ENCODE measurements at places on chromosomes 6 and 20.

- DNase-seq: no peak
Observed at GRCh38 chr20:20480126-20480525, 112.2 kb downstream of the INSM1 start.

DNA sequence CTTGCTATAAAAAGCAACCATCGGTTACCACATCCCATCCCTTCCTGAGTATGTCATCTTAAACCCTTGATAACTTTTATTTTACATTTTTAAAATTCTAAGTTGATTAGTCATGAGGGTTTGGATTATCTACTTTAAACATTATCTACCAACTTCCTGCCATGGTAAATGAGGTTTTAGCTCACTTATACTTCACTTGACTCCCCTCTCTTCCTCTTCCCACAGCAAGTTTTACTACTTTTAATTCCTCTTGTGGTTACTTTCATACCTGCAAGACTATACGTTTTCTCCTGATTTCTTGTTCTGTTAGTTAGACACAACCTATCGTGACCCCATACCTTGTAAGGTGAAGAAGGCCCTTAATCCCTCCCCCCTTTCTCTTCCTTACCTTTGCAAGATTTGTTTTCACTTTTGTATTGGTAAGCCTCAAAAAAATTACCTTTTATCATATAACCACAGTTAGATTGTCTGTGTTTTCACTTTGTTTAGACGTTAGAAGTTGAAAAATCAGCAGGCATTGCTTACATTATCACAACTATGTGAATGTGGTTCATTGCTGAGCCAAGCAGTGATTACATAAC, 60.1 kb upstream of the OGFRL1 start:
- DNase-seq: no peak

DNA sequence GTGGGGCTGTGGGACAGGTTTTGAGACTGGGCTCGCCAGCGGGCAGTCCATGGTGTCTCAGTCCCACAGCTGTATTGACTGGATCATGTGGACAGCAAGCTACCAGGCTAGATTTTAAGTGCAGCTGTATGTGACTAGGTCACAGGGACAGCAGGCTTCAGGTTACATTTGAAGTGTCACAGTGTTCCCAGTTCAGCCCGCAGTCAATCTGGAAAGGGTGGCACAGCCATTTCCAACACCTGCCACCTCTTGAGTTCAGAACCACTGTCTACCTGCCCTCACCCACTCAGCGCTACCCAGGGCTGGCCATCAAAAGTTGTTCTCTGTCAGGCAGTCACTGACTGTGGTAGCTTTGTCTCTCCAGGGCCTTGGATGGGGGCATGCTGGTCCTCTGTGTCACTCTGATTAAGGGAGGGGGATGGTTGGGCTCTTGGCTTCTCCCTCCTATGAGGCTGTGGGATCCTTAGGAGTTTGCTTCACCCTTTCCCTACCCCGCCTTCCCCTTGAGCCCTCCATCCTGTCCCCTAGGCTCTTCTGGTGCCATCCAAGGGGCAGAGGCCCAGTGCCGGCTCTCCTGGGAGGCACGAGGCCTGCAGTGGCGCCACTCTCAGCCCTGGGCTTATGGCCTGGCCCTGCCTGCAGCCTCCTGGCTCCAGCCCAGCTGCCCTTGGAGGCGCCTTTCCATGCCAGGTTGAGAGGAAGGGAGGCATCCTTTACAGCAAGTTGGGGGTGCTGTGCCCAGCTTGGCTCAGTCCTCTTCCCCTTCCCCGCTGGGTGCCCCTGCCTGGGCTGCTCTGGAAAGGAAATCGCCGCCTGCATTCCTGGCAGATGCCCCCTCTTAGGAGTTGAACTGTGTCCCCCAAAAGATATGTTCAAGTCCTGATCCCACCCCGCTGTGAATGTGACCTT, 44.9 kb downstream of the PNLDC1 start:
- DNase-seq: no peak

GRCh38 chr6:78482801-78483552, 384.4 kb upstream of the IRAK1BP1 start:
- DNase-seq: no peak

GRCh38 chr6:15299430-15300131, 53.7 kb downstream of the JARID2 start:
- no peak for DNase-seq

DNA sequence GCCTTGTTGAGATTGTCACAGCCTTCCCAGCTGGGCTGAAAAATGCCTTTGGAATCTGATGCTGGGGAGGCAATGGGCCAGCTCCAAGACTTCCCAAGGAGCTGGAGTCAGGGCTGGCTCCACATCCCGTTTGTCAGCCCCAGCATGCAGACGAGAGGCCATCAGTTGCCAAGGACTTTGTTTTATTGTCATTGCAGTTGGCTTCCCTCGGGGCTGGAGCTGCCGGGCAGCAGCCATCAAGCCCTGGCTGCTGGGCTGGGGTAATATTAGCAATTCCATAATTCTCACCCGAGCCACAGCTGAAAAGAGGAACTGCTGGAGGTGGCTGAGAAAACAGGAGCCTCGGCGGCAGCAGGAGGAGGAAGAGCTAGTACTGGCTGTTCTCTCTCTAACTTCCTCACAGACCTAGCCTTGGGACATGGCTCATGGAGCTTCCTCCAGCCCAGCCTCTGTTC, 182.5 kb downstream of the CDC5L start:
- no peak for DNase-seq

DNA sequence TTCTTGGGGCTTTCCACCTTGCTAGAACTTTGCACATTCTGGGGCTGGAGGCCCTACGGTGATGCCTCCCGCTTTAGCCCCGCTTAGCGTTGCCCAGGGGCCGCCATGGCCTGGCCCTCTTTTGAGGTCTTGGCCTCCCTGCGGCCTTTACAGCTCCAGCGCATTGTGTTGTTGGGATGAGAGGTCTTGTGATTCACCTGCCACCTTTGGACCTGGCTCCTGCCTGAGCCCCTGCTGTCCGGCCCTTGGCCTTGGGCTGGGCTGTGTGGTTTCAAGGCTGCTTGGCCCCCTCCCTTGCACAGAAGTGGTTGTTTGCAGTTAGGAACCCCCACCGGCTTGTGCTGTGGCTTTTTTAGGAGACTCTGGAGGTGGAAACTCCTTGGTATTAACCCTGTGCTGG, 61.0 kb upstream of the CDH4 start:
- no peak for DNase-seq

GRCh38 chr6:109892451-109893435, 85.4 kb upstream of the GPR6 start:
- peak; percentile 71 for DNase-seq

DNA sequence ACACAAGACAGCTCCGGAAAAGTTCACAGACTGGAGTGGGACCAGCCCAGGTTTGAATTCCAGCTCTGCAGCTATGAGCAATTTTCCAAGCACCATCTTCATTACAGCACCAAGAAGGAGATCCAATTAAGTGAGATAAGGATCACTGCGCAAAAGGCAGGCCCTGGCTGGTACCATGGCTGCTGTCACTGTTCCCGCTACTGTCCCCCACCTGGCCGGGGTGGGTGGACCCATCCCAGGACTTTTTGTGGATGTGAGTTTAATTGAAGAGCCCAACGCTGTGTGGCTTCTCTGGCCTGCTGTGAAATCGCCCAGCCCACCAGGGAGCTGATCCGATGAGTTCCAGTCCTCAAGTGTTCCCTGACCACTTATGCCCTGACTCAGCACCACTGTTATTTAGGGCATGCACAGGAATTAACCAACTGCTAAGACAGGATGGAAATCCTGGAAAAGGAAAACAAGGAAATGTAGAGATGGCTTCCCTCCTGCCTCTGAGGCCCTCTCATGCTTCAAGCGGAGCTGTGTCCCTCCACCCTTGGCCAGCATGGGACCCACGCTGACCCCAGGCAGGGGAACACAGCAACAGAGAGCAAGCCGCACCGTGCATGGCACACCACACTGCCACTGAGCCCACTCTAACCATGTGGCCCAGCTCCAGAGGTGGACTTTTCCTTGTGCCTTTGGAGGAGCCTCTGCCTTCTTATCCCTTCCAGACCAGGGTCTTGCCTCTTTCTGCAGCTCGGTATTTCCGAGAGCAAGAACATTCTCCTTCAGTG, 150.0 kb upstream of the CST7 start:
- DNase-seq: no peak

DNA sequence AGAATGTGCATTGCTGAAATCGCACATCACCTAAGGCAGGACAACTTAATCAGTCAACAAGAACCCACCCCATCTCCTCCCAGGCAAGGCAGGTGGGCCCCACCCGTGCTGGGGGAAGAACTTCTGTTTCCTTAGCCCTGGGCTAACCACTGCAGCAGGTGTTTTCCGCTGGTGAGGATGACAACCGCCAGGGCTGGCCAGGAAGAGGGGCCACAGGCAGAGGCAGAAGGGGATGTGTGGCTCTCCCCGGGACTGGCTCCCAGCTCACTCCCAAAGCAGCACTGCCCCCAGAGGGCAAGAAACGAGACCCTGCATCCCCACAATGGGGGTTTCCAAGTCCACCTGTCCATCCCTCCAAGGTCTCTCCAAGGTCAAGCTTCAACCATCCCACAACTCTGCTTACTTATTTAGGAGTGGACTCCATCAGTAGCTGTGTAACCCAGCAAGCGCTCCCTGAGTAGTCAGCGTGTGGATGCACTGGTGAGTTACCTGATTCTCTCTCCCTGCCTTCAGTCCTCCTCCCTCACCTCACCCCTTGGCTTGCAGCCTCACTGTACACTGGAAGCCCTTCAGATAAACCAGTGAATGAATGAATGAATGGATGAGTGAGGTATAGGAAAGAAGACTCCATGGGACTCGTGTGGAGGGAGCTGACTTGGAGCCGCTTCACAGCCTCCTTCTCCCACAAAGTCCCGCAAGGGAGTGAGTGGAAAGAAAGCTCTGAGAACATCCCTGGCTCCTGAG, 168.2 kb upstream of the CST7 start:
- no peak for DNase-seq

DNA sequence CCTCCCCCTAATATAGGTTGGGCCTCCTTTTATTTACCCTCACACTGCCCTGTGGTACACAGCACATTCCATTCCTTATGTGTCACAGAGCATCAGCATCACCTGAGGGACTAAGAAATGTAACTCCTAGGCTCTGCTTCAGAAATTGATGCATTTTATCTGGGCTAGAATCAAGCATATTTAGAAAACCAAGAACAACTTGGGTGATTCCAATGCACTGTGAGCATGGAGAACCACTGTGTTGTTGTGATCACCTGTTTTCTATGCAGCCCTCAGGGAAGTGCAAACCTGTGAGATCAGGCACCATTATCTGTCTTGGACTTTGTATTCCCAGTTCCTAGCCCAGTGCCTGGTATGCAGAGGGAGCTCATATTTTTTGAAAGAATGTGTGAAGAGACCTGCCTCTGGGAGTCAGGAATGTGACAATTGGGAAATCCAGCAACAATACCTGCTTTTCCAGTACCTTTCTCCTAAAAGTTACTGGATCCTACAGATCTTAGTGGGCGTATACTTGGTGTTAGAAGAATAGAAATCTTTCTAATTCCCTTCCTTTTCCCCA, 7.0 kb downstream of the KAT14 start:
- no peak for DNase-seq

GRCh38 chr20:38158701-38159351, 6.2 kb downstream of the TGM2 start:
- DNase-seq: no peak

DNA sequence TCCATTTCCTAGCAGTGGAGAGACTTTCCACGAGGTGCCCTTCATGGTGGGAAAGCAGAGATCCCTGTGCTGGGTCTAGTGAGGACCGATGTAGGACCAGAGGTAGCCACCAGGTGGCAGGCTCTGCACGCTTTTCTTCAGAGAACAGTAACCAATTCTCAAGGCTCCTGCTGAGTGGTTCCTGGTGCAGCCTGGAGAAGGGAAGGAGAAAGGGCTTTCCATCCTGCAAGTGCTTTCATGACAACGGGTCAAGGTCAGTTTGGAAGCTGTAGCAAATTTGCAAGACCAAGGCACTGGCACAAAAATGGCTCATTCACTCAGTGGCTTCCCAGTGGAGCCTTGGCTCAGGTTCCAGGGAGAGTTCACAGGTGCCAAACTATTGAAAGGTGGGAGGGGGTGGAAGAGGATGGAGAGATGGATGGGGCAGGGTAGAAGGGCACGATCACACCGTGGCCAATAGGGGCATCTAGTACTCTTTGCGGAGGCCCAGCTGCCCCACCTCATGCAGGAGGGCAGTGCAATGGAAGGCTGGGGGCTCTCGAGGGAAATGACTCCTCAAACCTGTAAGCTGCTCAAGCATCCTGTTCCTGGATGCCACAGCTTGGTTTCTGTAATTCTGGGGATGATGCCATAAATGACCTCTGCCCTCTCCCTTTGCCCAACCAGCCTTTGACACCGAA, 25.5 kb upstream of the KCNK16 start:
- DNase-seq: no peak

DNA sequence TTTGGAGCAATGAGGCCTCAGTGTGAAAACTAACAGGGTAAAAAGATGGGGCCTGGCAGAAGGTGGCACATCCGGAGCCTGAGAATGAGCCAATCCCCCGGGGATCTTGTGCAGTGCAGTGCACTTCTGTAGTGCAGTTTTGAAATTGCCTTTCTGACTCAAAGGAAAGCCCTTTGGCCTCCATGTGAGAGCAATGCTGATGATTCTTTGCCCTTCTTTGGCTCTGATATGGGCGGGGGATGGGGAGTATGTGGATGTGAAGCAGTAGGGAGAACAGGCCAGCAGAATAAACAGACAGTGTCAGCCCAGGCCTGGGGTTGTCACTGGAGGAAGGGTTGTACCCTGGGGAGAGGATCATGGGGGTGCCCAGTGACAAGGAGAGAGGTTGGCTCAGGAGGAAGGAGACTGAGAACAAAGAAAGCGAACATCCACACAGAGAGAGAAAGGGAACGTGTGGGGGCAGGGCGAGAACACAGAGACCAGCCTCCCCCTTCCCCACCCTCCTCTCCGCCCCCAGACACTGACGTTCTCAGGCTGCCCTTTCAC, 351.2 kb downstream of the CDC5L start:
- no peak for DNase-seq

GRCh38 chr20:63274381-63275228, 2.0 kb downstream of the ARFGAP1 start:
- DNase-seq: no peak

DNA sequence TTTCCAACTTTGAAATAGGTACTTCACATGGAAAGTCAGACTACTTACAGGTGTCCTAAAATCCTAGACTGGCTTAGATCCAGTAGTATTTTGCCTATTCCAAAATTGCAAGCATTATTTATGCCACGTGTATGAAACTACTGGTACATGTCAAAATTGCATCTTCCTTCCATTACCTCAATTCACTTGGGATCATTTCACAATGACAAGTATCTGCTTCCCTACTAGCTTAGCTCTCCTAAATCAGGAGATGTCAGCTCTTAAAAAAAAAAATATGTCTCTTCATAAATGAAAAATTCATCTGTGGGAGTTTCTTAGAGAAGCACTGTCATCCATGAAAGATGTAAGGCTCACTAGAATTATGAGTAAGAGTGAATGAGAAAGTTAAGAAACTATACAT, 466.6 kb upstream of the MANEA start:
- no peak for DNase-seq

GRCh38 chr20:50356962-50357782, 153.0 kb upstream of the PTPN1 start:
- DNase-seq: no peak

DNA sequence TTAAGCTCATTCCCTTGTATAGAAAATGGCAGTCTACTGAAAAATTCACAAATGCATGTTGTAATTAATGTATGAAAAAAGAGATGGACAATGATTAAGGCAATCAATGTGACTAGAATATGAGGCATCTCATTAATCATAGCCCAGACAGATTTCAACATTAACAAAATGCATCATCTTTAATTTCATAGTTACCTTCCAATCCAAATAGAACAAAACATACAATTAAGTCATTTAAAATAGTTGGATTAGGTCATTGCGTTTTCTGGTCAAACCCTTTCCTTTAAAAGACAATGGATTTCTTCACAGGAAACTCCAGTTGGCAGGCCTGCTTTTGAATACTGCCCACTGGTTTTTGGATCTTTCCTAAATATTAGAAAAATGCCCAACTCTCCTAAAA, 203.9 kb downstream of the HAO1 start:
- DNase-seq: no peak

GRCh38 chr20:52921340-52921739, 50.8 kb upstream of the TSHZ2 start:
- DNase-seq: no peak
